Activated B cell treated with CpG ODN at 0.5 μM for 24 hours (primary cell): ENCODE measurements at places on chromosomes 3 and 15. TPM values are rescaled to one million over a fixed set of nuclear protein-coding genes. Genes with fewer than 3 reads are reported as not detected.

Gene RASL12
- total RNA-seq: not detected in 2 replicates

DNA sequence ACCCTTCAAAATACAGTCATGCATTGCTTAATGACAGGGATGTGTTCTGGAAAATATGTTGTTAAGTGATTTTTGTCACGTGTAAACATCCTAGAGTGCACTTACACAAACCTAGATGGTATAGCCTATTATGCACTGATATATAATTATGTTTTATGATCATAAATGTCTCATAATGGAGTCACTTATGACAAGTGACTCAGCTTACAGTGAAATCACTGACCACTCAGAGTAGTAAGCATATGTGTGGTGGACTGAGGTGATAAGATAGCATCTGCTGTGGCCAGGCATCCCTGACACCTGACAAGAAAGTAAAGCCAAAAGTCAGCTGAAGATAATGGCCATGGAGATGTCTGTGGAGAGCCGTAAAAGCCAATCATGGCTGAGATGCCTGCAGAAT, 5.4 kb downstream of the ACAD11 start:
- peaks cover 14% of the 10 kb centered on the region for H3K4me1 ChIP-seq
- H3K36me3 ChIP-seq: no peaks in the 10 kb centered on the region
- DNase-seq: no peak
- H3K27me3 ChIP-seq: no peaks in the 10 kb centered on the region
- no peak overlapping the region for H3K27ac ChIP-seq

Gene ACAN
- total RNA-seq: not detected in 2 replicates

Gene IQCF6
- not detected in 2 replicates for total RNA-seq

Gene TMEM45A
- total RNA-seq: 0.10 and 0.13 TPM in 2 replicates

Gene GOLGA8S
- total RNA-seq: 0.09 and 0.10 TPM in 2 replicates

Gene MYL3
- total RNA-seq: not detected in 2 replicates

GRCh38 chr15:69282104-69282743, 16.5 kb upstream of the PAQR5 start:
- H3K4me3 ChIP-seq: no peak overlapping the region
- H3K27ac ChIP-seq: no peak overlapping the region
- peaks cover 15% of the 10 kb centered on the region for H3K27me3 ChIP-seq
- no peak for DNase-seq
- H3K4me1 ChIP-seq: no peaks in the 10 kb centered on the region
- H3K36me3 ChIP-seq: no peaks in the 10 kb centered on the region

Gene GPR160
- total RNA-seq: 63.2 and 65.5 TPM in 2 replicates

- H3K4me1 ChIP-seq: peaks cover 5% of the 10 kb centered on the region
- H3K27ac ChIP-seq: no peak overlapping the region
- DNase-seq: no peak
Observed at GRCh38 chr3:196227121-196227561, 10.8 kb downstream of the SLC51A start.

Gene CHAC1
- 22.3 and 27.3 TPM in 2 replicates for total RNA-seq

GRCh38 chr15:99731336-99732123, 1.7 kb downstream of the LYSMD4 start:
- H3K4me3 ChIP-seq: peak overlapping the region; percentile 85
- H3K36me3 ChIP-seq: no peaks in the 10 kb centered on the region
- no peak for DNase-seq

DNA sequence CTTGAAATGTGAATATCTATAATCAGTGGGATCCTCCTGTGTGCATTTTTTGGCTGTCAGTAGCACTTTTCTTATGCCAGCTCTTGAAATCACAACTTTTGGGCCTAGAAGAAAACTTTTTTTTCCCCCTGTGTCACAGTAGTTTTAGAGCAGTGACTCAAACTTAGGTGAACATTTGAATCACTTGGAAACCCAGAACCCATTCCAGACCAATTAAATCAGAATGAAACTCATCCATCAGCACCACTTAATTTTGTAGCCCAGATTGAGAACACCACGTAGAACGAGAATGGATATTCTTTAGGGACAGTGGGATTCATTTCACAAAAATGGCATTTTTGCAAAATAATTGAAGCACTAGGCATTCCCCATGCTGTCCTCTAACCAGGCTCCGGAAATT, 224.8 kb upstream of the NANOGP8 start:
- H3K36me3 ChIP-seq: no peaks in the 10 kb centered on the region
- no peaks in the 10 kb centered on the region for H3K4me1 ChIP-seq
- H3K27ac ChIP-seq: no peak overlapping the region
- no peak overlapping the region for H3K4me3 ChIP-seq

DNA sequence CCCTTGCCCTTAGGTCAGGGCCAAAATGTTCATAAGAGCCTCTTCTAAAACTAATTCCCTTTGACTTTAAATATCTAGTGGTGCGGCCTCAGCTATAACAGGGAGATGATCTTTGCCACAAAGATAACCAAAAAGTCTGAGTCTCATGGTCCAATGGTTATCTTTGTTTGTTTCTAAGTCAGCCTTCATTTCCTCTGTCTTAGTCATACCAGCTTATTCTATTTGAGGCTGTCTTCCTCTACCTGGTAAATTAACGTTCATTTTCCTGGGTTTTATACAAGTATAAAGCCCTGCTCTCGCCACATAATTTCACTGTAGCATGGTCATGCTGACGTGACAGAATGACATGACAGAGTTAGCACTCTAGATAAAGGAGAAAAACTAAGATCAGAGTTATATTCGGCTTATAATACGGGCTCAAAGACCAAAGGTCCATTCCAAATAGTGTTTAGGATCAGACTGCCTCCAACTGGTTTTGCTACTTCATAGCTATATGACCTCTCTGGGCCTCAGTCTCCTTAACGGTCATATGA, 18.4 kb downstream of the ZNF860 start:
- peak overlapping the region; percentile 94 for H3K27ac ChIP-seq
- no peak for DNase-seq
- H3K27me3 ChIP-seq: no peaks in the 10 kb centered on the region
- peaks cover 68% of the 10 kb centered on the region for H3K4me1 ChIP-seq
- peak overlapping the region; percentile 65 for H3K4me3 ChIP-seq
- peaks cover 18% of the 10 kb centered on the region for H3K36me3 ChIP-seq

GRCh38 chr15:82833362-82833682, 23.9 kb downstream of the WHAMM start:
- H3K4me1 ChIP-seq: peaks cover 20% of the 10 kb centered on the region
- peak overlapping the region; percentile 86 for H3K27ac ChIP-seq
- no peak for DNase-seq
- no peaks in the 10 kb centered on the region for H3K27me3 ChIP-seq

DNA sequence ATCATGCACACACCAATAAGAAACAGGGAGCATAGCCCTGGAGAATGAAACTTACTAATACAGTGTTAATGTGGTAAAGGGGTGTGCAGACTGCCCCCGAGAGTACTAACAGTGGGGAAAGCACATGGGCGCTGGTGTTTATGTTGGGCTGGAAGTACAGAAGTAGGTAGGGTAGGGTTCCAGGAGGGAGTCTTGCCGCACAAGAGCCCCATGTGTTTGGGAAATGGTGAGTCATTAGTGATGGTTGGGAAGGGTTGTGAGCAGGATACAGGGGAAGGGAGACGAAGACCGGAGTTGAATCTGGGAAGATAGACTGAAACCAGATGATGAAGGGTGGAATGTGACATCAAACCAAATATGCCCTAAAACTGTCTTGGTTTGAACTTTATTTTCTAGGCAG, 117.1 kb downstream of the THSD4 start:
- DNase-seq: no peak
- no peaks in the 10 kb centered on the region for H3K36me3 ChIP-seq
- no peak overlapping the region for H3K27ac ChIP-seq

DNA sequence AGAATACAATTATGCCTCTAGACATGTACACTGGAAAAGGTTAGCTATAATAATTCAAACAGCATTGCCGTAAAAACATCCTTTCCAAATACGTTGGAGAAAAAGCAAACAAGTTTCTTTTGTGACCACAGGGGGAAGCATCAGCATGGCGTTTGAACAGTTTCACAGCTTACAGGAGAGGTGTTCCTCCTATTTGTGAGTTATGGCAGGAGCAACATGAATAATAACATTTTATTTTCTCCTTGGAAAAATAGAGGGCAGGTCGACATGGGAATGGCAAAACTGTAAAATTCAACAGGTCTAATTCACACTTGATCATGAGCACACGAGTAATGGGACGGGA, 39.7 kb upstream of the GADL1 start:
- H3K4me3 ChIP-seq: no peak overlapping the region
- no peak for DNase-seq
- H3K27me3 ChIP-seq: no peaks in the 10 kb centered on the region
- no peaks in the 10 kb centered on the region for H3K36me3 ChIP-seq

DNA sequence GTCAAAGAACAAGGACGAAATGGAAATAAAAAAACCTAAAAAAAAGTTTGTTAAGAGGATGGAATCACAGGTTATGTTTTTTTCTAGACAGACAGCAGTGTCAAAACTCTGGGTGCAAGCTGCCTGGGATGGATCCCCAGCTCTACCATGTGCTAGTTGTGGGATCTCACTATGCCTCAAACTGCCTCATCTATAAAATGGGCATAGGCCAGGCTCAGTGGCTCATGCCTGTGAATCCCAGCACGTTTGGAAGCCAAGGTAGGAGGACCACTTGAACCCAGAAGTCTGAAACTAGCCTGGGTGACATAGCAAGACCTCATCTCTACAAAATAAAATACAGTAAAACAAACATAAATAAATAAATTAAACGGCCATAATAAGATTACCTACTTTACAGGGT, 4.6 kb downstream of the PLD1 start:
- peaks cover 13% of the 10 kb centered on the region for H3K4me1 ChIP-seq
- H3K36me3 ChIP-seq: no peaks in the 10 kb centered on the region
- H3K27ac ChIP-seq: no peak overlapping the region
- no peak overlapping the region for H3K4me3 ChIP-seq

GRCh38 chr3:54376142-54376807, 253.9 kb downstream of the CACNA2D3 start:
- H3K36me3 ChIP-seq: no peaks in the 10 kb centered on the region
- no peaks in the 10 kb centered on the region for H3K4me1 ChIP-seq
- no peak for DNase-seq
- H3K27ac ChIP-seq: no peak overlapping the region
- H3K27me3 ChIP-seq: peaks cover 3% of the 10 kb centered on the region
- no peak overlapping the region for H3K4me3 ChIP-seq

Gene HTR3E
- total RNA-seq: not detected in 2 replicates

GRCh38 chr3:74643636-74644035, 29.2 kb upstream of the CNTN3 start:
- H3K4me1 ChIP-seq: no peaks in the 10 kb centered on the region
- no peak for DNase-seq
- no peaks in the 10 kb centered on the region for H3K36me3 ChIP-seq
- no peak overlapping the region for H3K27ac ChIP-seq
- no peak overlapping the region for H3K4me3 ChIP-seq

Gene NDN
- 0.17 TPM in 1 of 2 replicates, not detected in the other for total RNA-seq

GRCh38 chr15:72220687-72221086, 10.3 kb downstream of the PKM start:
- H3K4me3 ChIP-seq: no peak overlapping the region
- no peaks in the 10 kb centered on the region for H3K27me3 ChIP-seq
- no peak overlapping the region for H3K27ac ChIP-seq
- H3K4me1 ChIP-seq: peaks cover 45% of the 10 kb centered on the region
- no peak for DNase-seq
- H3K36me3 ChIP-seq: peaks cover 86% of the 10 kb centered on the region

Gene CYP8B1
- not detected in 2 replicates for total RNA-seq

Gene COL7A1
- 0.98 and 1.5 TPM in 2 replicates for total RNA-seq

Gene CASR
- total RNA-seq: 0.02 TPM in 1 of 2 replicates, not detected in the other

DNA sequence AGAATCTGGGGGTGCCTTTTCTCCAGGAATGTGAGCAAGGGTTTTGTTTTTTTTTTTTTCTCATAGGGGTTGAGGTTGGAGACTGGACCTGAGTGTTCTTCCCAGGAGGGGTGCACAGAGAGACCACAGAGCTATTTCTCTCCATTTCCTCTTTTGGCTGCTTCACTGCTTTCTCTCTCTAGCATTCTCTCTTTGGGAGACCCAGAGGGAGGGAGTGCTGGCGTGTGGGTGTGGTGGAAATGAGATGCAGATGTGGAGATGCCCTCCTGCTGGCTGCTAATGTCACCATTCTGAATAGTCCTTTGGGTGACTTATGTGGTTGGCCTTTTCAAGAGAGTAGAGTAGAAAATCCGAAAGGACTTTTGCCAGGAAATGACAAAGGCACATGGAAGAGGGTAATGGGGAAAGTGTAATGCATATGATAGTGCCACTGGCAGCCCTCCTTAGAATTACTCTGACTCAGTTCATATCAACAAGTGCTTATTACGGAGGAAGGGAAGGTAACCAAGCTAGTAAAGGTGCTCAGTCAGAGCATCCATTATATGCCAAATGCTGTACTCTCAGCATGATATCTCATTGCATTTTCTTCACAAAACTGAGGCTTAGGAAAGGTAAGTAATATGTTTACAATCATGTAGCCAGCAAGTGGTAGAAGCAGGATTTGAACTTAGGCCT, 1.9 kb downstream of the SYN2 start:
- H3K36me3 ChIP-seq: no peaks in the 10 kb centered on the region
- H3K4me3 ChIP-seq: no peak overlapping the region
- peaks cover 48% of the 10 kb centered on the region for H3K27me3 ChIP-seq
- peaks cover 4% of the 10 kb centered on the region for H3K4me1 ChIP-seq
- no peak overlapping the region for H3K27ac ChIP-seq
- no peak for DNase-seq

- H3K36me3 ChIP-seq: no peaks in the 10 kb centered on the region
- H3K4me1 ChIP-seq: peaks cover 14% of the 10 kb centered on the region
- DNase-seq: no peak
- H3K4me3 ChIP-seq: peak overlapping the region; percentile 29
- no peaks in the 10 kb centered on the region for H3K27me3 ChIP-seq
- H3K27ac ChIP-seq: peak overlapping the region; percentile 46
Observed at GRCh38 chr3:4474683-4475490, 7.8 kb upstream of the SUMF1 start.

Gene FES
- total RNA-seq: 19.7 and 27.4 TPM in 2 replicates

DNA sequence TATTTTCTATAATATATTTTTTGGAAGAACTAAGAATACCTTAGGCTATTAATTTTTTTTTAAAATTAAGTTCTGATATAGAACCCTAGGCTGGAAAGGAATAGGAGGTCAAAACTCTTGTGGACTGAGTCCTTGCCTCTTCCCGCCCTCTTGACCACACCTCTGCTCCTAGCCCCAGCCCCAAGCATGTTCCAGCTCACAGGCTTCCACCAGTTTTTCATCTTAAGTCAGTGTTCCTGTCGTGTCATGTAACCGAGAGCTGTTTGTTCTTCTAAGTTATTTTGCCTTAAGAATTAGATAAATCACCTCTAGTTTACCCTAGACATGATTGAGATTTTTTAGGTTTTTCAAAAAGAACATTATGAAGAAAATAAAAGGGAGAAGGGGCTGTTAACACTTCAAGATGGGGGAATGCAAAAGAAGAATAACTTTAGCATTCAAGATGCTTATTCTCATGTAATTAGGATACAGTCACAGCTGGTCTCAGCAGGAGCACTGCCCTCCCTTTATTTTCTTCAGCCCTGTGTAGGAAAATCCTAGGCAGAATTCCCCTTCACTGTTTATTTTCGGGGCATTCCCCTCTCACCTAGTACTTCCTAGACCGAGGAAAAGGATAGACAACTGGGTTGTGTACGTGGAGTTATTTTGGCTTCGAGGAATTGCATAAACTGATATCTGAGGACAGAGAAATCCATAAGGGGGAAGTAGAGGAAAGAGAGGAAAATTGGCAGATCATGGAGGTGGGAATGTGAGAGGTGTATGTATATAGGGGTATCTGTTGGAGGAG, 110.2 kb downstream of the CMSS1 start:
- H3K4me1 ChIP-seq: no peaks in the 10 kb centered on the region
- no peaks in the 10 kb centered on the region for H3K27me3 ChIP-seq
- H3K27ac ChIP-seq: no peak overlapping the region
- DNase-seq: no peak

- H3K27me3 ChIP-seq: no peaks in the 10 kb centered on the region
- H3K27ac ChIP-seq: no peak overlapping the region
- no peak overlapping the region for H3K4me3 ChIP-seq
- no peak for DNase-seq
- H3K4me1 ChIP-seq: peaks cover 22% of the 10 kb centered on the region
- H3K36me3 ChIP-seq: no peaks in the 10 kb centered on the region
Observed at GRCh38 chr3:59245300-59245858, 195.6 kb upstream of the CFAP20DC start.
